Left renal cortex interstitium (tissue), 4 donors: ENCODE measurements at places on chromosomes 16 and 17.

DNA sequence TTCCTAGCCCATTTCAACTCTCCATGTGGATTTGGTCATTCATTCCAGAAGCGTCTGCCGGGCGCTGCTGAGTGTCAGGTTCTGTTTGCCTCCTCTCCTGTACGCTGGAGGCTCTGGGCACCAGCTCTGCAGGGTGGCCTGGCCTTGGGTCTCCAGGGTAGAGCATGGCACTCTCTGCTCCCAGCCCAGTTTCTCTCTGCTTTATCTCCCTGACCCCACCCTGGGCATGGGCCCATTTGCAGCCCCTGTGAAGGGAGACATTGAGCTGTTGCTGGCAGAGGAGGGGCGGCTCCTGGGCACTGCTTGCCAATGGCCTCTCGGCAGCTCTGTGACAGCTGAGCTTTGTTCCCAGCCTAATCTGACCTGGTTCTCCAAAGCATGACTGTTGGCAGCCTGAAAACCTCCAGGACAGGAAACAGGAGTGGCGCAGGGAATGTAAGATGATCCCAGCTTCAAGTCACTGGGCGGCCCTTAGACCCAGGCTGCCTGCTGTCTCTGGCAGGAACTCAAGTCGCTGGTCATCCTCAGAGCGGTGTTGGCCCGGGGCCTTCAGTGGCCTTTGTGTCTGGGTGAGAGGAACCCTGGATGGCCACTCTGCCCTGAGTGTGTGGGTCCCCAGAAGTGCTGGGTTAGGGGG, 146.8 kb downstream of the SEC14L1 start:
- DNase-seq: no peak

DNA sequence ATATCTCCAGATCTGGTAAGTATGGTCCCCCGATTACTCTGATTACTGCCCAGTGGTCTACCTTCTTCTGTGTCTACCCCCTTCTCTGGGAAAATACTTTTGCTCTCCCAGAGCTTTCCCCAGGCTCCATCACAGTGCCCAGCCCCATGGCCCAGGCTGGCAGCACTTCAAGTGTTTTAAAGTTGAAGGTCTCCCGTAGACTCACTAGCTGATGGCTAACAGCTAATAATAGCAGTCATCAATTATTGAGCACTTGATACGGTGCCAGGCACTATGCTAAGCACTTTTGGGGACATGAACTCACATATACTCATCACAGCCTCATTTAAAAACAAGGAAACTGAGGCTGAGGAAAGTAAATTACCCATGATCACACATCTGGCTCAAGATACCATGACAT, 33.4 kb downstream of the DCUN1D3 start:
- DNase-seq: no peak

- no peak for DNase-seq
Measured at GRCh38 chr17:82956726-82957468, 117.1 kb upstream of the ZNF750 start.

DNA sequence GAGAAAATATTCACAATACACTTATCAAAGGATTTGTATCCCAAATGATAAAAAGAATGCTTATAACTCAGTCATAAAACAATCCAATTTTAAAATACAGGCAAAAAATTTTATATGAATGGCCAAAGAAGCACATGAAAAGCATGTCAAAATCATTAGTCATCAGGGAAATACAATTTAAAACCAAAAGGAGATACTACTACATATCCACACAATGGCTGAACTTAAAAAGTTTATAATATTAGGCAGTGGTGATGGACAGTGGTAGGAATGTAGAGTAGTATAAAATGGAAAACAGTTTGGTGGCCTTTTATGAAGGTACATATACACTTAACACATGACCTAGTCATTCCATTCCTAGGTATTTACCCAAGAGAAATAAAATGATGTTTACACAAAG, 12.2 kb downstream of the CMC2 start:
- no peak for DNase-seq

GRCh38 chr17:61996916-61997605, 68.0 kb downstream of the MED13 start:
- no peak for DNase-seq

DNA sequence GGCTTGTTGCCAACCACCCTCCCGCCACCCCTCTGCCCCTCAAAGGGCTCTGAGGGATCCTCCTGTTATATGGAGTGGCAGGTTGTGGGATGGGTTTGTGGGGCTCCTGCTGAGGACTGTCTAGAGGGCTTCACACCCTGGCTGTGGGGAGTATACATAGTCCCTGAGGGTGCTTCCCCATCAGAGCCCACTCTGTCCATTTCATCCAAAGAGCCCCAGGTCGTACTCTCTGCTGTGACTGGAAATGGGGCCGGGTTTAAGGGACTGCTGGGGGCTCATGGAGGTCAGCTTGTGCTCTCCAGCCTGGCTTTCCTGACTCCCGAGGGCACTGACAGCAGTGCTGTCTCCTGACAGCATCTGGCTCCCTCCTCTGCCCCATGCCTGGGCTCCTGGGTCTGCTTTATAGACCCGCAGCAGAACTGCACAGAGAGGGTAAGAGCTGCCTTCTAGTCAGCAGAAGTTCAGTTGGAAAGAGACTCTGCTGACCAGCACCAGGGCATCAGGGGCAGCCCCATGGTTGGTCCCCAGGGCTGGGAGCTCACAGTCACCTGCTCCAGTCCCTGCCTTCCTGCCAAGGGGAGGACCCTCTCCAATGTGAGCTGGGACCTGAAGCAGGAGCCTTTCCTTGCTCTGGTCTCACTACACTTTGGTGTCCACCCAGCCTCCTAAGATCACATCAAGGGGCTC, 17.8 kb upstream of the TNS4 start:
- no peak for DNase-seq

- no peak for DNase-seq
Measured at GRCh38 chr17:32311028-32311536, 30.9 kb downstream of the C17orf75 start.

DNA sequence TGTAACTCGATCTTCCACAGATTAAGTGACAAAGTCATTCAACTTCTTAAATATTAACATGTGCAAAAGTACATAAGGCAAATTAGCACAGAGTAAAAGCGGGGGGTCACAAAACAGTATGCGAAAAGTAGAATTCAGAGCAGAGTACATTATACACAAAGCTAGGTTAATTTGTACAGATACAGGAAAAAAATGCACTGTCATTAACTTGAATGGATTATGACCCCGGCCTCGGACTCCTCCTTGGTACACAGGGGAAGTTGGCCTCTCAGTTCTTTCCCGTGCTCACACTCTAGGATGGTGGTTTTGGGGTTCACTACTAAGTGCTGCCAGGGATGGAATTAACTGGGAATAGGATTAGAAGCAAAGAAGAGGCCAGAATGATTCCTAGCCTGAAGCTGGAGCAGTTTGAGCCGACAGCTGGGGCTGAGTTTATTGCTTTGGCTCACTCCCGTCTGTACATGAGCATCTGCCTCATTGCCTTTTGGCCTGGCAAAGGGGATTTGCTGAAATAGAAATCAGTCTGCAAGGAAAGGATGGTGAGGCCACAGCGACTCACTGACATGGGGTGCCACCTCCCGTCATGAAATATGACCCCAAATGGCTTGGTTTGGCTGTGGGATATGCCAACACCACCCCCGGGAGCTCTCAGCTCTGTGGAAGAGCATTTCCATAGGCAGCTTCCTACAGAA, 23.6 kb downstream of the NTN1 start:
- DNase-seq: no peak
